NCI-H1417 treated with DMSO at 0.1 percent for 48 hours (cell line): ENCODE measurements at places on chromosomes 5 and 9.

GRCh38 chr9:97770808-97771372 lies 73.8 kb upstream of the XPA start:
- DNase-seq = no peak

- no peak for DNase-seq
These were observed 430.4 kb downstream of the CAAP1 start for GRCh38 chr9:26462213-26462612.

- DNase-seq = no peak
These were observed 22.1 kb upstream of the FRMD3 start for GRCh38 chr9:83560169-83560826.

DNA sequence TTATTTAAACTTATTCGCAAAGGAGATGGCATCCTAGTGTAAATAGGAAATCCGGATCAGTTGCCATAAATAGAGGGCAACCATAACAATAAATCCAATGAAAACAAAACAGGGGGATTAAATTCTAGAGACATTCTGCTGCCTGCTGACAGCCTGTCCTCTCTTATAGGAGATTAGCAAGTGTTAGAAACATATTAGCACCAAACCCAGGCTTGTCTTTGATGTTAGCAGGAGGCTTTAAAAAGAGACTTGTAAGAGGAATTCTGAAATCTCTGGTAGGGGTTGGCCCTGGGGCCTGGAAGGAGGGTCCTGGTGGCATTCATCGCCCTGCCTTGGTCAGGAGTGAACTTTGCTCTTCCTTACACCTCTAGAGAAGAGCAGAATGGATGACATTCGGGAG lies 21.6 kb downstream of the NDST1 start:
- DNase-seq = no peak

DNA sequence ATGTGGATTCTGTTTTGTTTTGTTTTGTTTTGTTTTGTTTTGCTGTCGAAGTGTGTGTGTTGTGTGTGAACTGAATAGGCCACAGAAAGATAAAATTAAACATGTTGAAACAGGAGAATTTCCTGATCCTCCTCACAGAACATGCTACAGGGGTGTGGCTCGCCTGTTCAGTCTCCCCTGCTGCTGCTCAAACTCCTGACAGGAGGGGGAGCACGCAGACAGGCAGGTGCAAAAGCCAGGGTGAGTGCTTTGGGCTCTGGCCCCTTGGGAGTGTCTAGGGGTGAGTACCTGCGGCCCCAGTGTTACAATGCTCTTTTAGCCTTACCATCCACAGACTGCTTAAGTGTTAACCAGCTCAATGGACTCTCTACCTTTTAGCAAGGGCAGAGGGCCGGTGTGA lies 473.5 kb downstream of the MAT2B start:
- DNase-seq = no peak

DNA sequence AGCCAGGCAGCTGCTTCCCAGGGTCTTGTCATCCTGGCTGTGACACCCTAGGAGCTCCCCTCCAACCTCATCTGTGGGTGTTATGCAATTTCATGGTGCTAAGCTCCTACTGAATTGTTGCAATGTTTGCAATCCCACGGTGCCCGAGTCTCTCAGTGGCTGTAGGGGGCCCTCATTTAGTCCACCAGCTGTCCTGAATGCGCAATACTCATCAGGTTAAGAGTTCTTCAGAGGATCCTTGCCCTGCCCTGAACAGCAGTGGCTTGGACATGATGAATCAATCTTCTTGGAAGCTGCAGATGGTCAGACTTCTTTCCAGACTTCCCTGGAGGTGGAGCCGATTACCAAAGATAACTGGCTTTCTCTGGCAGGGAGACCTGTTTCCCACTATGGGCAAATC lies 584.1 kb downstream of the CCDC171 start:
- DNase-seq = no peak

DNA sequence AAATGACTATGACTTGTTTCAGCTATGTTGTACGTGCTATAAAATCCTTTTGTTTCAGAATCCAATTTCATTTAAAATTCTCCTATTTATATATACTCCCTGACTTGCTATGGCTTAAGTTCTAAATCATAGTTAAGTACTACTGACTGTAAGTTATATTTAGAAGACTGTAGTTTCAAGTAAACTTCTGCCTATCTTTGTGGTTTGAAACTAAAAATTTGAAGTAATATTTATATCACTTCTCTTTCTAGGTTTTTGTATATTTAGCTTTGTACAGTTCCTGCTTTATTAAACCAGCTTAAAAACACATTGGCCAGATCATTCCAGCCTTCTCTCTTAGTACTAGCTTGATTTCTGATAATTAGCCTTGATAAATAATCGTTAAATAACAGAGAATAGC lies 196.3 kb downstream of the MLLT3 start:
- no peak for DNase-seq

DNA sequence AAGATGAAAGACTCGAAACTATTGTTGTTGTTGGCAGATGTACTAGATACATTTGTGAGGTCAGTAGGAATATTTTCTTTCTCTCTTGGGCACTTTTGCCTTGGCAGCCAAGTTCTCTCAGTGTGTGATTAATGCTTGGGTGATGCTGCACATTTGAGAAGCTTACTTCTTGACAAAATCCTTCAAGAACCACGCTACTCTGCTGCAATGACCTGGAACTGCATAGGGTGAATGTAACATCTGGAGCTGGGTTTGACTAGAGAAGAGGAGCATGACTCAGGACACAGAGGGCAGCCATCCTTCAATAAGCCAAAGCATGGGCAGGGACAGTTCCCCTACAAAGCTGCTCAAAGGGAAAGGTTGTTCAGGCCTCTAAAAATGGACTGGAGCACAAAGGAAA lies 75.5 kb upstream of the PUM3 start:
- no peak for DNase-seq

- DNase-seq = no peak
These were observed 898 bp downstream of the CAMSAP1 start for GRCh38 chr9:135906291-135907005.

DNA sequence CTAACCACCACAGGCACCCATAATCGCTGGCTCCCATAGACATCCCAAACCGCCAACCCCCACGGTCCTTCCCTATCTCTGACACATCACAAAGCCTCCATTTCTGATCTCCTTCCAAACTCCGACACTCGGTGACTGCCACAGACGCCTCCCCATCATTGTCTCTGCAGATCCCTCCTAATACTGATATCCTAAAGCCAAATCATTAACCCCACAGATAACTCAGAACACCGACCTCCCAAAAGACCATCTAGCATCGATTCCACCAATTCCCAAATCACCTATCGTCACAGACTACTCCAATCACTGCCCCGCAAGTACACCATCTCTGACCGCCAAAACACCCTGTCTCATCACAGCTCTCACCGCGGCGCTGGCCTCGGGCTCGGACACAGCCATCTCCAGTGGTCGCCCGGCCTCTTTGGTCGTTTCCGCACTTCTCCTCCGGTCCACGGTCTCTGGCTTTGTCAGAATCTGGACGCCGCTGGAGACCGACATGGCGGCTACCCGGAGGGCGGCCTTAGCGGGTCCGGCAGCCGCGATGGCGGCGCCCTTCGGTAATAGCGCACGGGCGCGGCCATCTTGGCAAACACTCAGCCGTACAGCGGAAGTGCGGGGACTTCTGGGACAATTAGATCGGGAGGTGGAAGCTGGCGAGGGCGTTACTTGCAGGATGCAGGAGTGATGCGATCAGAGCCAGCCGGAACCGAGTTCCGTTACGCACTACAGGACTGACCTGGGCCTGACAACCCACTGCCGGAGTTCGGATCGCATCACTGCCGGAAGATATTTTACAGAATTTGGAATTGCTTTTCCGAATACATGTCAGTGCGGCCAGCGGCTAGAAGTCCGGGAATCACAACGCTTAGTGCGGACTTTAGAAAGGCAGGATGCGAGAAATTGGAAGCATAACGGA lies at the start of gene ZFP37:
TSS of gene ZFP37 (minus strand) at position 534 of the 916 bp plus-strand sequence. CDS start at position 498, 36 bp downstream.
- DNase-seq = peak; percentile 90

GRCh38 chr9:113626735-113627495 lies 163.4 kb downstream of the RGS3 start:
- no peak for DNase-seq

DNA sequence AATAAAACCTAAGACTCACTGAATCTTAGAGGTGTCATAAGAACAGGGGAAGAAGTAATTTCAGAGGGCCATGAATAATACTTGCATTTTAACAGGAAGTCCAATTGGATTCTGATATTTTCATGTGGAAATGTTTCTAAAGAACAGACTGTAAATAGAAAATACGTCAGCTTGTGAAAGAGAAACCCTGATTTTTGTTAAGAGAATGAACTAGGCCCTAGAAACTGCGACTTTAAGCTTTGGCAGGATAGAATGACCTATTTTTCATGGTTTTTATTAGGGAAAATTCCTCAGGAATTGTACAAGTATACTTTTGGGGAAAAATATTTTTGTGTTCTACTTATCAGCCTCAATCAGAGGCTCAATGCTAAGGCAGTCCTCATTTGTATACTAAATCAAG lies 215.5 kb upstream of the ACTBL2 start:
- DNase-seq = no peak

- no peak for DNase-seq
These were observed at the start of gene CNTFR for GRCh38 chr9:34589636-34590380. Gene CNTFR, minus strand, starts transcription at chr9:34589724. Its CDS starts 20,743 bp downstream, at chr9:34568981.

GRCh38 chr9:113600023-113600823 lies 136.7 kb downstream of the RGS3 start:
- DNase-seq = no peak

- DNase-seq = peak; percentile 21
These were observed 122.6 kb downstream of the APBA1 start for GRCh38 chr9:69549310-69550202.

GRCh38 chr9:75121914-75122558 lies 33.7 kb downstream of the OSTF1 start:
- no peak for DNase-seq

DNA sequence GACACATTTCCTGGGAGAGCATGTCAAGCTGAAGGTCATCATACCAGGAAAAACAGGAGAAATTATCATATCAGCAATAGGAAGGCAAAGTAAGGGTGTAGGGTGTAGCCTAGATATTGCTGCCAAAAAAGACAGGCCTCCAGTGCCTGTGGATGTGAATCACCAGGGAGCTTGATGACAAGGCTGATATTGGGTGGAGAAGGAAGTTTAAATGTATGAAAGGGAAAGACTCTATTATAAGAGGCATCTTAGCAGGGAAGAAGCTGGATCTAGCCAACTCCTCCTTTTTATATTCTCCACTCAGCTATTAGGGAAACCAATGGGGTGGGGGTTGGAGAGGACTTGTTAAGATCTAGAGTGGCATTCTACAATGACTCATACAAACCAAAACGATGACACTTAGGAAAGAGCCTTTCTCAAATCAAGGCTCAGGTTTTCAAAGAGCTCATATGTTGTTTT lies 13.4 kb upstream of the TXNDC8 start:
- no peak for DNase-seq

DNA sequence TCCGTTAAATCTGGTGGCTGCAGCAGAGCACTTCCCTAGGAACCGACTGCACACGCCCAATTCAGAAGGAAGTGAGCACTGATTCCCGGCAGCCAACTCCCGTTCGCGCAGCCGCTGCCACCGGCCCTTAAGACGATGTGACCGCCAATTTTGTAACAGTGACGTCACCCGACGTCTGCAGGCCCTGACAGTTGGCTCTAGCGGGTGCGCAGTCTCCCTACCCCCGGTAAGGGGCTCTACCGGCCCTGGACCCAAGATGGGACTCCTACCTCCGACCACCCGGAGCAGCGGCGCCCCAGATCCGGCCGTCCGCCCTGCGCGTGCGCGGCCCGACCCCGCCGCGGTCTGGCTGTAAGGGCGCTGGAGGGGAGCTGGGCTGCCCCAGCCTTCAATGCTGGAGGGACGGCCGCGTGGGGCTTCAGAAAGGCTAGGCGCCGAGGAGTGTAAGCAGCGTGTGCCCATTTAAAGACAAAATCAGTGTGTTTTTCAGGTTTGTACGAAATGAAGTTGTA lies 19.1 kb downstream of the DNAJA1 start:
- DNase-seq = peak; percentile 46

DNA sequence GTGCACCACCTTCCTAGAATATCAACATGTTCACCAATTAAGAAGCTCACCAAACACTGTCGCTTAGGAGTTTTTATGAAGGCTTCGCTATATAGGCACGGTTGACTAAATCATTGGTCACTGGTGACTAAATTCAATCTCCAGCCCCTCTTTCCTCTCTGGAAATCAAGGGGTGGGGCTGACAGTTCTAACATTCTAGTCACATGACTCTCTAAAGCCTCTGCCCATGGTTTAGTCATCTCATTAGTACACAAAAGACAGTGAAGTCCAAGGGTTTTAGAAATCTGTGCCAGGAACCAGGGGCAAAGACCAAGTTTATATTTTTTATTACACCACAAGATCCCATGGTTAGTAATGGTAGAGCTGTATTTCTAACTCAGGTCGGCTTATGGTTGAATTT lies 243.2 kb downstream of the ELAVL2 start:
- no peak for DNase-seq

GRCh38 chr5:111933086-111933485 lies 176.1 kb upstream of the NREP start:
- no peak for DNase-seq

- no peak for DNase-seq
These were observed 1.3 kb downstream of the AK1 start for GRCh38 chr9:127876026-127876763.

DNA sequence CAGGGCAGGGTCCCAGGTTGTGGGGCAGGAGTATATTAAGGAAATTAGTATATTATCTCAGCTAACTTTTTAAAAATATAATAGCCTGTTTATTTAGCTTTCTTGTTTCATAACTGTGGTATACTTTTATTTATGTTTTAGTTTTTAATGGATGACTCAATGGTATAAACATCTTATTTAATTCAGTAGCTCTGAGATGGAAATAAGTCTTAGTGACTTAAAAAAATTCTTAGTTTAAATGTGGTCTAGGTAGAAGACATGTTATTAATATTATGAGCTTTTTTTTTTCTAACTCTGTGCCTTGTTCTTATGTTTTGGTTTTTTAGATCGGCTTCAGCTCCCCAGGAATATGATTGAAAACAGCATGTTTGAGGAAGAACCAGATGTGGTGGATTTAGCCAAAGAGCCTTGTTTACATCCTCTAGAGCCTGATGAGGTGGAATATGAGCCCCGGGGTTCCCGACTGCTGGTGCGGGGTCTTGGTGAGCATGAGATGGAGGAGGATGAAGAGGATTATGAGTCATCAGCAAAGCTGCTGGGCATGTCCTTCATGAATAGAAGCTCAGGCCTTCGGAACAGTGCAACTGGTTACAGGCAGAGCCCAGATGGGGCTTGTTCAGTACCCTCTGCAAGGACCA lies 43.1 kb downstream of the LNPEP start:
- no peak for DNase-seq

DNA sequence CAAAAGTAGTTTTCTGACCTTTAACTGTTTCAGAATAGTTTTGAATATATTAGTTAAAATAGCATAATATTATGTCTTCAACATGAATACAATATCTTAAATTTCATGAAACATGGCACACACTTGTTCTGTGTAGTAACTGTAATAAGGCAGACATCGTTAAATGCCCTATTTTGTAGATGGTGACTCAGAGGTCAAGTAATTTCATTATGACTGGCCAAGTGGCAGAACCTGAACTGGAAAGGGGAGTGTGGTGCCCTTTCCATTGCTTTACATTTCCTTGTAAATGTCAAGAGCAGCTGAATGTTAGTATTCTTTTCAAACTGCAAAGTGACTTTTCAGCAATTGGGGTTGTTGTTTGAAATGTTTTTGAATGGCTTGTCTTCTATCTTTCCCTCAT lies 201.2 kb upstream of the CDKN2B start:
- no peak for DNase-seq
